ENCODE measurements at places on chromosomes 1 and 21.
A peak's percentile ranks its signal among the peaks of the same experiment; 100 is the strongest.

- no peak for DNase-seq
Observed at GRCh38 chr1:19514391-19514831, 29.1 kb upstream of the CAPZB start.

GRCh38 chr1:5478156-5478695 lies 514.0 kb downstream of the NPHP4 start:
- DNase-seq = no peak

- DNase-seq = no peak
Observed at GRCh38 chr1:52792036-52792435, 50.5 kb upstream of the ZYG11A start.

GRCh38 chr1:201348211-201348566 lies 29.3 kb downstream of the TNNT2 start:
- DNase-seq = peak; percentile 60

DNA sequence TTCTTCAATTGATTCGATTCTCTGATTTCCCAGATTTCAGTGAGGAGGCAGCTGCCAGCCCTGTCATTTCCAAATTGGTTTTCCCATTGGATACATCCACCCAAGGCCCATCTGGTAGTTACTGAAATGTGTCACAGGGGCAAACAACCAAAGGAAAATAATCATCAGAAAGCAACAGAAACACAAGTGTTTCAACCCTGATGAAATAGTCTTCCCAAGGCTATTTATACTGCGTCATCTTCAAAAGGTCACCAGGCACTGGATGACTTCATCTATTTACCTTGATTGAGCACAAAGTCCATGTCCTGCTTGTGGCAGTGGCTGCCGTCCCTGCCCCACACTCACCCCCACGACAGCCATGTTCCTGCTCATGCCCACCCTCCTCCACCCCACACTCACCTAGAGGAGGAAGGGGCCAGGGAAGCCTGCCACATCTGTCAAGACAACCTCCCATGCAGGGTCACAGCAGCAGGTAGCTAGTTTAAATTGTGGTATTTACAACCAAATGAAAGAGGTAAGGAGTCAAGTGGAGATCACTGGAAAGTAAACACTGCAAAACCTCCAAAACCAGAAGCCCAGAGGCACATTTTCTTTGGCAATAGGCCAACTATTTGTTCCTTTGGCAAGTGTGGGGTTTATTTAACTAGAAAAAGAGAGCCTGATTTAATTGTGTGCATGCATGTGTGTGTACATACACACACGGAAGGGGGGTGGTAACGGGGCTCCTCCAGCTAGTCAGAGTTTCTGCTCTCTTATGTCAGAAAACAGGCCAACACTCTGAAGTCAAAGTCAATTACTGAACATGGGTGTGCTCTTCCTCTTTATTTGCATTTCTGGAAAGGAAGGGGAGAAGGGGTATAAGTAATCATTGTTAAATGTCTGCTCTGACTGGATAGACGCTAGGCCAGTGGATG lies 49.5 kb upstream of the RAB4A start:
- DNase-seq = peak; percentile 83

DNA sequence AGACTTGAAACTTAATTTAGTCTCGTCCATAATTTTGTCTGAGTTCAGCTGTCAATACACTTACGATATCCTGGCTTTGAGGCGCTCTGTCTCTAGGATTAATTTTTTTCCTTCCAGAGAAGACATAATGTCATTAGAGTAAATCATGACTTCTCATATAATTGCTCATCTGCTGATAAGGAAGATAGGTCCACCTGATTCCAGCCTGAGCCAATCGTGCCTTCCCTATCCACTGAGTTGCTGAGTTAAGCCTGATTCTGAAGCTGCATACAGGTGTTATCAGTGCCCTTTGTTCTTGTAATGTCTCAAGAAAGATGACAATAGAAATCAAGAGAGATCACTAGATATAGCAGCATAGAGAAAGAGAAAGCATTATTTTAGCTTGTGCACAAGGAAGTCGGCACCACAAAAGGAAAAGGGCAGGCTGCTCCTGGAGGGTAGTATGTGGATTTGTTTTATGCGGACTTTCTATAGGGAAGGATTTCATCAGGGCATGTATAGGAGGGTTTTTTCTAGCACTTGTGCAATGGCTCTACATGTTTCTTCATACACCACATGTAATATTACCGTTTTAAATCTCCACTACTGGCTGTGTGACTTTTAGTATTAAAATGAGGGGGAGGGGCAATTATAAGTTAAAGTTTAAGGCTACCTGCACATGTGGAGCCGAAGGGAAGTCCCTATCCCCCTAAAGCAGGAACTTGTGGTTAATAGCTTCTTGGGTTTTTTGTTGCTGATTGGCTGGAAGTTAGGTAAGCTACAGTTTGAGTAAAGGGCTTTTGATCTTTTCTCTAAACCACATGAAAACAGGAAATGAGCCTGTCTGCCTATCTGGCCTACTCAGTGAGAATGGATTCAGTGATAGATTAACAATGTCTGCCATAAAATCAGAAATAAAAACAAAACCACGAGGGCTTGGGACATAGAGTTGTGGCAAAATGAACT lies 133.4 kb downstream of the PLPPR5 start:
- no peak for DNase-seq

DNA sequence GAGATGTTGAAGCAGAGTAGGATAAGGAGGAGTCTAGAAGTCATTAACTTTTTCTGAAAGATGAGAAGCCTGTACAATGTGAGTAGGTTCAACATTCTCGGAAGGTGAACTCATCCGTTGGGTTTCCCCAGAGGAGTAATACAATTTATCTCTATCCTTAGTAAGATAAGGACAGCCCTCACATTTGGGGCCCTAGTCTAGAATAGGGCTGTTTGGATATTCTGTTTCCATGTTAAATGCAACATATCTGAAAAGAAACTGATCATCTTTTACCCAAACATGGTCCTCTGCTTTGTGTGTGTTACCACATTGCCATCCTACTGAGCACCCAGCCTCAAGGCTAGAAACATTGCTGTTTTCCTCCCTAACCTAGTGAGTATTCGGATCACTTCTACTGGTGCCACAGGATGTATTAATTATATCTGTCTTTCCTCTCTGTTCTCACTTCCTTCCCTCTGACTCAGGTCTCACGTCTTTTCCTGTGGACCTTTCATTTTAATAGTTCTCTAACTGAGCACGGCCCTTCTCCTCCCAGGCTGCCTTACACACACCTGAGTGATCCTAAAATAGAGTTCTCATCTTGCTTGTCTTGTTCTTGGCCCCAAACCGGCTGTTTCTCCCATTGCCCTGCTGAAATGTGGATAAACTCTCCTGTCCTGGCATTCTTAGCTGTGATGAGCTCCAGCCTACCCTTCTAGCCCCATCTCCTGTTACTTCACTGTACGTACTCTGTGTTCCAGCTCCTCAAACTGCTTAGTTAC lies 91.7 kb downstream of the CDC14A start:
- no peak for DNase-seq

GRCh38 chr1:229342656-229343569 lies at the start of gene CCSAP:
Gene CCSAP, minus strand, starts transcription at chr1:229343047. Its CDS starts 582 bp downstream, at chr1:229342465.
- peak; percentile 58 for DNase-seq

DNA sequence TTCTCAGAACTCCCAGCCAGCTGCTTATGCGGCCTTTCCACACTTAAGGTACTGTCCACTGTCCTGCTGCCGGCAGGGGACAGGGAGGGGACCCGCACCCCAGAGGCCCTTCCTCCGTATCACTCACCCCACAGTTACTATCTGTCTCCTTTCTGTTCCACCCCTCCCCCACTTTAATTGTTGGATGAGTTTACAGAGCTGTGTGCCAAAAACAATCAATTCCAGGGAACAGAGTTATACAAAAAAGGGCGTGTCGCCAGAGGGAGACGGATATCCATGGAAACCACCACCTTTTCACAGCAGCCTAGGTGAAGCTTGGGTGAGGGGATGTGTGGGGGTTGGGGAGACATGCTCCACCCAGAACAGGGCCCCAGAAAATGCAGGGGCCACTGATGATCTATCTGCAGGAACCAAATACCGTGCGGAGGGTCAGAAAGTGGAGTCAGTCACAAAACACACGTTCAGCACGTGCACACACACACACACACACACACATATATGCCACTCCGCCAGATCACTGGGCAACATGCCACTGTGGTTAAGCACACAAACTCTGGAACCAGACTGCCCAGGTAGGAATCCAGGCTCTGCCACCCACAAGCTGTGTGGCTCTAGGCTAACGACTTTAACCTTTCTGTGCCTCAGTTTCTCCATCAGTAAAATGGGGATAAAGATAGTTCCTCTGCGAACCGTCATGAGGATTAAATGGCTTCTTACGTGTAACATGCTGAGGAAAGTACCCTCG lies 30.5 kb downstream of the CASZ1 start:
- DNase-seq = no peak

GRCh38 chr1:221444346-221444745 lies 297.5 kb downstream of the DUSP10 start:
- no peak for DNase-seq

- DNase-seq = peak; percentile 76
Observed at GRCh38 chr21:25608044-25608737, 910 bp upstream of the MRPL39 start.

DNA sequence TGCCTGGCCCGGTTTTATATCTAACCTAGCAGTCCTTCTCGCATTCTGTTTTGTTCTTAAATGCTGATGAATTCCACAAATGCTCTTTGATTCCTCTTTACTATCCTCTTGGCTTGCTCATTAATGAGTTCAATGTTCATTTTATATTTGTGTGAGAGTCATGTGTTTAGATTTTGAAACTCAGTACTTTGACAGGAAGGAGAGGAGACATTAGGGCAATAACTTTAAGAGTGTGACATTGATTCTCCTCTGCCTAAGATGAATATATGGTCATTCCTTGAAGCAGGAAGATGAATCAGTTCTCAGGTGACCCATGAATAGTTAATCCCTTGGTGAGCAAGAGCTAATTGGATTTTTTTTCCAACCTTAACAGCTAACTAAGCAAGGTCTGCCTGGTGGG lies 84.1 kb downstream of the MRPS6 start:
- DNase-seq = no peak

DNA sequence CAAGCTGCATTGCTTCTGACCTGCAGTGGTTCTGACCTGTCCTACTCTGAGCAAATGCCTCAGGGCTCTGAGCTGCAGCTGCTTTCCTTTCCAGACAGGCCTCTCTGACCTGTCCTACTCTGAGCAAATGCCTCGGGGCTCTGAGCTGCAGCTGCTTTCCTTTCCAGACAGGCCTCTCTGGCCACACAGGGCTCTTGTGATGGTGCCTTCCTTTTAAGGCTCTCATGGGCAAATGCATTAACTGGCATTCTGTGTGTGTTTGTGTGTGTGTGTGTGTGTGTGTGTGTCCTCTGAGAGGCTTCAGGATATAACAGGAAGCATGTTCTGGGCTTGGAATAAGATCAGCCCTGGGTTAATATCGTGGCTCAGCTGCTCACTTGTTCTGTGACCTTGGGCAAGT lies 131.3 kb downstream of the NTPCR start:
- peak; percentile 48 for DNase-seq

DNA sequence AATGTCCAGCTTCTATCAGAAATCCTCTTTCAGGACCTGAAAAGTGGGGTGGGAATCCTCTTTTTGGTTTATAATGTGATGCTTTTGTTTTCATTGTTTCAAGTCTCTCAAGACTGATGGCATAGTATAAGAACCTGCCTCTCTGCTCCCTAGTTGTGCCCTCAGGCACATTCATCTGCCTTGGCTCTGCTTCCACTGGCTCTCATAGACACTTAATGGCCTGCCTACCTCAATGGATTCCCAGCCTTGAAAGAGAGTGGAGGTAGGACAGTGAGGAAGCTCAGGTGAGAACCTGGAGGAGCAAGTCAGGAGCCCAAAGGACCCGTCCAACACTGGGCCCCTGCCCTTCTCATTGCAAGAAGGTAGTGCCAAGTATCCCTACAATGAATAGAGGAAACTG lies 4.8 kb downstream of the TTLL7 start:
- no peak for DNase-seq

GRCh38 chr1:38474738-38475623 lies 384.6 kb downstream of the RRAGC start:
- no peak for DNase-seq

DNA sequence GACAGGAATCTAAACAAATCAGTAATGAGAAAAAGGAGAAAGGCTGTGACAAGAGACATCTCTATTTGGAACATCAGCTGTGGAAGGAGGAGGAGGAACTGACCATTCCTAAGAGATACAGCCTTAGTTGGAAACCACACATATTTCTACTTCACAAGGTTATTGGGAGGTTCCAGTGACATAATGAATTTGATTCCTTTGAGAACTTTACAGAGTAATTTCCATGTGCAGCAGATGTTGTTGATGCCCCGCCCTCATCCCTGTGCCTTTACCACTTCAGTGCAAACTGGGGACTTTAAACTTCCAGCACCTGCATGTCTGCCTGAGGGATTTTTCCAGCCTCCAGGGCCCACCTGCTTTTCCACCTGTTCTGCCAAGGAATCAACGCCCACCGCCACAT lies 9.3 kb upstream of the ST6GALNAC5 start:
- DNase-seq = no peak

- no peak for DNase-seq
Observed at GRCh38 chr1:167587872-167588271, 34.3 kb upstream of the CREG1 start.

Data from Caco-2 (cell line).